Astrocyte of the spinal cord (primary cell): ENCODE measurements at places on chromosomes 6 and 20.
A peak's percentile ranks its signal among the peaks of the same experiment; 100 is the strongest.

GRCh38 chr6:453152-453551 lies 61.6 kb downstream of the IRF4 start:
- DNase-seq: no peak

- DNase-seq: no peak
Observed at GRCh38 chr6:26071135-26071534, 16.1 kb upstream of the HFE start.

DNA sequence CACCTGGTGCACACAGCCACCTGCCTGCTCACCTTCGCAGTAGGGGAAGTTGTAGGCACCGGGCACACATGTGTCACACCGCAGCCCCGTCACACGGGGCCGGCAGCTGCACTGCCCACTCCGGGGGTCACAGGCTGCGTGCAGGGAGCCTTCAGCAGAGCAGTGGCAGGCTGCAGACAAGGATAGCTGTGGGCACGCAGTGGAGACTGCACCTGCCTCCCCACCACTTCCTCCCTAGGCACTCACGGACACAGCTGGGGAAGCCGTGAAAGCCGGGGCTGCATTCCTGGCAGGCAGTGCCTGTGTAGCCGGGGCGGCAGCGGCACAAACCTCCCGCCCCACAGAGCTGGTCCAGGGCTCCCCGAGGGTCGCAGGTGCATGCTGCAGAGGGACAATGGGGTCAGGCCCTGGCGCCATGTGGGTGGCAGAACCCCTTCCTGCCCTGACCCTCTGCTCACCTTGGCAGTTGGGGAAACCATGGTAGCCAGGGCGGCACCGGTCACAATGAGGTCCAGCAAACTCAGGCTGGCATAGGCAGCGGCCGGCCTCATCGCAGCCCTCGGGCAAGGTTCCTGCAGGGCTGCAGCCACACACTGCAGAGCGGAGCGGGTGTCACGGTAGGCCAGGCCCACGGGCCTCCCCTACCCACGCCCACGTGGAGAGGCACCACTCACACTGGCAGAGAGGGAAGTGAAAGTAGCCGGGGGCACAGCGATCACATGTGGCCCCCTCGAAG lies 29.4 kb downstream of the LAMA5 start:
- DNase-seq: no peak

GRCh38 chr6:73637404-73637803 lies 16.4 kb downstream of the SLC17A5 start:
- no peak for DNase-seq

- DNase-seq: no peak
Observed at GRCh38 chr6:13479206-13479800, 8.1 kb downstream of the GFOD1 start.

DNA sequence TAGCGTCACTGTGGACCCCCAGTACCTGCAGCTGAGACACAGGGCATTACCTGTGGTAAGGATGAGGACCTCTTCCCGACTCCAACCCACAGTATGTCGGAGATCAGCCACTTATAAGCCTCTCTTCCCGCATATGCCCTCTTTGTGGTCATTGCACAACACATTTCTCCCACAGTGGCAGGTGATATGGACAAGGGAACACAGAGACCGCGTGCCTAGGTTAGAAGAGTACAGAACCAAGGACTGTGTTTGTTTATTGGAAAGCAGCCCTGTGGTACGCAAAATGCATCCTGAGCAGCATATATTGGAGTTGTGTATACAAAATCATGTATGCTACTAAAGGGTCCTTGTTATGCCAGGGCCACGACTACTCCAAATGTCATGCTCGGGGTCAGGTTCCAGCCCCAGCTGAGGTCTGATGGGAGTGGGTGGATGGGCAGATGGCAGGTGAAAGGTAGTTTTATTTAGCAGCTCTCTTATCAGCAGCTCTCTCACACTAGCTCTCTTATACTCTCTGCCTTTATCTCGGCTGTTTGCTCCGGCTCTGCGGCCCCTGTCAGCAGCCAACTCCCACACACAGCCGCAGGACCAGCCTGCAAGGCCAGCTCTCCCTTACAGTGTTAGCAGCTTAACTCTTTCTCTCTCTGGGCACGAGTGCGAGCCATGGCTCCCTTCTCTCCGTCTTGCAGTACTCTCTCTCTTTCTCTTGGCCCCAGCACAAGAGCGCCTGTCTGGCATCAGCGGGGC lies 569.0 kb downstream of the KIF16B start:
- no peak for DNase-seq

DNA sequence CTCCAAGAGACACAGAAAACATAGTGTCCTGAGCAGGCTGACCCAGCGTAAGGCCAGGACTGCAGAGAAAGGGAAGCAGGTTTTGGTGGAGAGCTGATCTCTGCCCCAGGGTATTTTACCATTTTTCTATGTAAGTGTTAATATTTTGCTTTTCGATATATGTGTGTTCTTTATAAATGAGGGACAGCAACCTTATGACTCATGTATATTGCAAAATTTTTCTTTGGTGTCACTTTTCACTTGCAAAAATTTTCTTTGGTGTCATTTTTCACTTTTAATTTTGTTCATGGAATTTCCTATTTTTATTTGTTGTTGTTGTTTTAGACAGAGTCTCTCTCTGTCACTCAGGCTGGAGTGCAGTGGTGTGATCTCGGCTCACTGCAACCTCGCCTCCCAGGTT lies 34.6 kb upstream of the PXDC1 start:
- no peak for DNase-seq

DNA sequence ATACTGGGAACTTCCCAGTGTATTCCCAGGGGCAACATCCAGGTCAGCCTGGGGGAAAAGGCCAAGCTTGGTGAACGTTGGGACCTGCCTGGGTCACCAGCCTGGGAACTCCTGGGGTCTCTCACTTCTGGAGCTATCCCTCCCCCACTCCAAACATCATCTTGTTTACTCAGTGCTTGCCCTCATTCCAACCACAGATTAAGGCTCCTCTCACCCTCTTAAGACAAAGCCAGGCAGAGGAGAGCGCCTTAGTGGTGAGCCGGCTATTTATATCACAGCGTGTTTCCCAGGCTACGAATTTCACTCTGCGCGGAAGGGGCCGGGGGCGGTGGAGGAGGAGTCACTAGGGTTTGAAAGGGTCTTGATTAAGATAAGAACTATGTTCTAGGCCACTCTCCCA lies 12.1 kb downstream of the PRPH2 start:
- DNase-seq: peak; percentile 48

- no peak for DNase-seq
Observed at GRCh38 chr20:6053776-6054688, at the start of gene LRRN4. Gene LRRN4, minus strand, starts transcription at chr20:6054060. Its CDS starts 1,261 bp downstream, at chr20:6052799.

- DNase-seq: peak; percentile 18
Observed at GRCh38 chr6:22026164-22026678, 270.6 kb downstream of the PRL start.

DNA sequence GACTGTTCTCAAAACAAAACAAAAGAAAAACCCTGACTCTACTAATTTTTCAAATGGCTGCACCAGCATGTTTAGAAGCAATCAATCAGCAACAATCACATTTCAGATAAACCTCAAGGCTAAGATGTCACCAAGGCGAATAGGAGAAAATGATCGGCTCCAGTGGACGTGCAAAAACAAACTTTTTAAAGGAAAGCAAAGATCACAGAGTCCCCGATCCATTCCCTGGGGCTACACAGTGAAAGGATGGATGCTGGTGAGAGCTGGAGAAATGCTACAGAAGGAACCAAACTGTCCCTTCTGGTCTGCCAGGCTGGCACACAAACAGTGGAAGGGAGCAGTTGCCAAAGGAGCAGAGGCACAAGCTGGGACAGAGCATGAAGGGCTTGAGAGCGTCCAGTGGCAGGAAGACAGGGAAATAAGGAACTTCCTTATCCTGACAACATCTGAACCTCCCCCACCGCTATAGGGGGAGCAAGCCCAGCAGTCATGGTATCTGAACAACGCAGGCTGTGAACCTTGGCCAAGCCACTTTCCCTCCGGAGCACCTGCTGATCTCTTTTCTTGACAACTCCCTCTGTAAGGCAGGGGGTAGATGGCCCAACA lies 73.7 kb upstream of the HIVEP1 start:
- DNase-seq: no peak

DNA sequence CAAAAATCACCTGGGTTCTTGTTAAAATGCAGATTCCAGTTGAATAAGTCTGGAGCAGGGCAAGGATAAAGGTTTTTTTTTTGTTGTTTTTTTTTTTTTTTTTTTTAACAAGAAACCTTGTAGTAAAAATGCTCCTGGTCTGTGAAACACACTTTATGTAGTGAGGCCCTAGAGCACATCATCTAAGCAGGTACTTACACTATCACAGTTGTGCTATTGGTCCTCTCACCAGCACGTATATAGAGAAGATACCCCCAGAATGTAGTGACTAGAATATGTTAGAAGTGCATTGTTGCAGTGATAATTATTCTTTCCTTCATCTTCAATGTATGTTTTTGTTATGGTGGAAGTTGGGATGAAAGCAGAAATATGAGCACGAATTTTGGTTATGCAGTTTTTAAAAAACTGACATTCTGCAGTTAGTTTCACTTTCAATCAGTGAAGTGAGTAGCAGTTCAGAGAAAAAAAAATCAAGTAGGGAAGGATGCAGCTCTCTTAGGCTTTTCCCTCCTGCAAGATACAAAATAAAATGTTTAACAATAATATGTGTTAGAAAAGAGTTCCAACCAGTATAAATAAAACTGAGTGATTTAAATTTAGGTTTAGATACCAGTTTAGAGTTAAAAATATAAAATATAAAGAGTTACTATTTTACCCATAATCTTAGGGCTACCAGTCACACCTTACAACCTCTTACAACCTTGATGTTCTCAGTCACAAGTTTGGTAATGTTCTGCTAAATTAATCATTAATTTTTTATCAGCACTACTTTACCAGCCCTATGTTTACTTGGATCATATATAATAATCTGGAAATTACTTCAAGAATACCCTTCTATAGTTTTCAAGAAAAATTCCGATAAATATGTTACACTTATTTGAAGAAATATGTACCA lies 9.2 kb upstream of the DEFB113 start:
- no peak for DNase-seq

- no peak for DNase-seq
Observed at GRCh38 chr6:160279850-160280249, 21.2 kb upstream of the SLC22A2 start.

DNA sequence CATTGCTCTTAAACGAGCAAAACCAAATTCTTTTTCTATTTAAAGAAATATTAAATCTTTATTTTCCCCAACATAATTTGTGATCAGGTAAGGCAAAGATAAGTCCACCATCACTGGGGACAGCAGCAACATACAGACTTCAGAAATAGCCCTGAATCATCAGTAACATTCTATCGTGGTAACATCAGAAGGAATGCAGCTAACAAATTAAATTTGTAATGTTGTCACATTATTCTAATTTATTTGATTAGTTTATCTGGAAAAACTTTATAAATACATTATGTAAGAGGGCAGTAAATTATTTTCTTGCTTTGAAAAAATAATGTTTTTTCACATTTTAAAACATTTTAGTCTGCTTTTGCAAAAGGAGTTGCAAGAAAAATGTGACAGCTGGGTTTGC lies 53.6 kb upstream of the BCLAF1 start:
- DNase-seq: no peak

DNA sequence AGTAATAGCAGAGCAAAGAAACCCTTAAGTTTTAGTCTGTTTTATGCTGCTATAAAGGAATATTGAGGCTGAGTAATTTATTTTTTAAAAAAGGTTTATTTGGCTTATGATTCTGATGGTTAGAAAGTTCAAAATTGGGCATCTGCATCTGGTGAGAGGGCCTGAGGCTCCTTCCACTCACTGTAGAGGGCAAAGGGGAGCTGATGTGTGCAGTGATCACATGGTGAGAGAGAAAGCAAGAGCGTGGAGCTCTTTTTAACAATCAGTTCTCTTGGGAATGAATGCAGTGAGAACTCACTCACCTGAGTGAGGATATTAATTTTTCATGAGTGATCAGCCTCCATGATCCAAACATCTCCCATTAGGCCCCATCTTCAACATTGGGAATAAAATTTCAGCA lies 36.4 kb upstream of the SAMD3 start:
- no peak for DNase-seq
